Activated T-cell treated with anti-CD3 and anti-CD28 coated beads, Interleukin-2, amount 50 U/mL, for 4 hours (primary cell): ENCODE measurements at places on chromosomes 3 and 15. TPM values are rescaled to one million over a fixed set of nuclear protein-coding genes. Genes with fewer than 3 reads are reported as not detected.

MASP1 gene
- total RNA-seq, result not detected

DNA sequence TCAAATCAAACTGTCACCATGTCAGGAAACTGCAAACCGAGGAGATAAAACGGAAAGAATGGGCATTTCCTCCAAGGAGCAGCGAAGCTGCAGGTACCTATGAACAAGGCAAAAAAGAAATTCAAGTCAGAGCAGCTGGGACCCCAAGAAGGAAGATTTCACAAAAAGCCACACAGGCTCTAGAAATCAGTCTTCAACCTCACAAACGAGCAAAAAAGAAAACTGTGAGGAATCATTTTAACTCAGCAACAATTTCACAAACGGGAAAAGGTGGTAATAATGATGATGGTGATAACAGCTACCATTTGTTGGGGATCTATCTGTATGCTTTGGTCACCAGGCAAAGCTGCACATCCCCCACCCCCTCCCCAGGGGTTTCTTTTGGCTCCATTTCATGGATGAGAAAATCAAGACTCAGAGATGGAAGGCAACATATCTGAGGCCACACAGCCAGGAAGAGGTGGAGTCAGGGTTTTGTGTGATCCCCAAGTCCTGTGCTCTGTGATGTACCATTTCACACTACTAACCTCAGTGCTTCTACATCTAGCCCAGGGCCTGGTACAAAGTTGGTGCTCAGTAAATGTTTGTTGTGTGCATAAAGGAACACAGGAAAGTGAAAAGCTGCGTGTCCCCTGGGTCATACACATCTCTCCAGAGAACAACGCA, 109.9 kb downstream of the IQSEC1 start:
- no peak for DNase-seq

DNA sequence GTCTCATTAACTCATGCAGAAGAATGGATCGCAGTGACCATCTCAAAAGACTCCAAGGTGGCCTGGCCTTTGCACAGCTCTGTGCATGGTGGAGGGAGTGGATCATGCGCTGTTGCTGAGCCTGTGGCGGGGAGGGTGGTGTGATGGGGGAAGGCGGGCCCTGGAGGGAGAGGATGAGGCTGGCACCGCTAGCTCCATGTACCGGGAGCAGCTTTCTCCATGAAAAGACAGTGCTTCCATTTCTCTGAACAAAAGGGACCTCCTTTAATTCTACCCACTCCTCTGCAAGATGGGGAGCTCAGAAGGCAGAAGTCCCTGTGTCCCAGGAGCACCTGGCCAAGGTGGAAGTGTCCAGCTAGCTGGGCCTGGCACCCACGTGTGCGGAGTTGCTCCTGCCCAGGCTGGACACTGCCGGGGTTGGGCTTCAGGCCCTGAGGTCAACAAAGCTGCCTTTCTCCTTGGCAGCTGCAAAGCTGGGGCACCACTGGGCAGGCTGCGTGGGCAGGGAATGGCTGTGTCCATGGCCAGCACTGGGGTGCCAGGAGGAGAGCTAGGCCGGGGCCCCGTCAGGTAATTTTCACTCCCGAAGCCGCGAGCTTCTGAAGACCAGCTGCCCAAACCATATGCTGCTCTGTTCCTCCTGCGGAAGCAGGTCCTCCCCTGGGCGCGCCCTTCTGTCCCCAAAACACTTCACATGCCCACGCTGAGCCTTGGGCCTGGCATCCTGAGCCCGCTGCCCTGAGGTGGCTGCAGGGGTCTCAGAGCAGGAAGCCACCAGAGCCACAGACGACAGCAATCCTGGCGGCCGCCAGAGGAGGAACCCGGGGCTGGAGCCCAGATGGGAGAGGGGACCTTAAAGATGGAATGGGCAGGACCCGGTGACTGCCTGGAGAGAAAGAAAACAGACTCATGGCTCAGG, 6.4 kb downstream of the MAP6D1 start:
- no peak for DNase-seq

MSL2 gene
- 47.2 TPM for total RNA-seq

GPR27 gene
- total RNA-seq, result 2.3 TPM

DNA sequence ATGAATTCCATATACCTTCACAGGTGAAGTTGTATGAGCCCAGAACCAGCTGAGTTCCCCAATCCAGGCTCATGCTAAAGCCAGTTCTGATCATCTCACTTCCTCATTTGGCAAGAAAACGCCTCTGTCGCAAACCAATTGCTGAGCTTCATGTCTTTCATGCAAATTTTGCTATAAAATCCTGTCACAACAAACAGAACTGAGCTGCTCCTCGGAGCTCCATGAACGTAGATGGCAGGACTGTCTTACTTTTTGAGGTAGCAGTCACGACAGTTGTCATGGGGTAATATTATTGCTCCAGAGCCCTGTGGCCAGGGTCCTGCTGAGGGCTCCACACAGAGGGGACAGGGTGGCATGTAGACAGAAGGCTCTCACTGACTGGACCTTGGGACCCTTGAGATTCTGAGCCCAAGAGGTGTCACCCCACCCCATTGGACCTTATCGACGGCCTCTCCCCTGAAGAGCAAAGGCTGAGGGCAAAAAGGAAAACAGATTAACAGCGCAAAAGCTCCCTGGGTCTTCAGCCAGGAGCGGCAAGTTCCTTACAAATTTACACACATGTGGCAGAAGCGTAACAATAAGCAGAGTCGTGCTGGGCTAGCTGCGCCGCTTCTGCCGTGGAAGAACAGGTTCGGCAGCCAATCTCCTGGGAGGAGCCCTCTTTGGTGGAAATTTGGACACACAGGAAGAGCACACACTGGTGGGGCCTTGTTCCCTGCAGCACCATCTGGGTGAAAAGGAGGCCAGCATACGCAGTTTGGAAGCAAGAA, 249.2 kb downstream of the OPA1 start:
- no peak for DNase-seq

IL12A gene
- total RNA-seq, result 0.22 TPM

DNA sequence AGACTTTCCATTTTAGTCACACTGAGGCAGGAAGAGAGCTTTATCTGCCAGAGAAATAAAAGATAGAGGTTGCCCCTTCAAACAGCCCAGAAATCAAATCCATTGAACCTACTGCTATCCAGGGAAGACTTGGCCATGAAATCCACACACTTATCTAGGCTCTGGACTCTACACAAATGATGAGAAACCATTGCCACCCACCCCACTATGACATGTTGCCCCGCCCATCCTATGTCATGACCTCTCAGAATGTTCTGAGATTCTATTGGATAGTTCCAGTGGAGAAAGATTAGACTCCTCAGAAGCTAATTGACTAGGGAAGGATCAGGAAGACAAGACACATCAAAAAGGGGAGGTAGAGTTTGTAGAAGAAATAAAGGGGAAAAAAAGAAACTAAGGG, at the start of gene TMCO5A:
Gene TMCO5A, plus strand, starts transcription at position 301 of the 400 bp plus-strand sequence. CDS start 1,684 bp downstream, outside the sequence.
- no peak for DNase-seq

DNA sequence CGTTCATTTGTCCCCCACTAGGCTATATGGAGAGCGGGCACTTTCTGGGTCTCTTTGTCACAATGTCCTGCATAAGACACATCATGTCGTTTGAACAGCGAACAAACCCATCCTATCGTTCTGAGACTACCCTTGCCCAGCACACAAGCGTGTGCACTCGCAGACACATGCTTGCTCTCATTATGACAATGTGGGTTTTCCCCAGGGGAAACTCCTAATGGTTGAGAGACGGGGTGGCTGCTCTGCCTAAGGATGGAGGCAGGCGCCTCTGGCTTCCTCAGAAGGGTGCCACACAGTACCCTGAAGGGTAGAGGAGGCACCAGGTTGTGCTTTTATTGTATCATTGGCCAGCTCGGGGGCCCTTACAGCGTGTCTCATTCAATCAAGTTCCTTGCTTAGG, 51.0 kb upstream of the MYZAP start:
- no peak for DNase-seq

- no peak for DNase-seq
Observed at GRCh38 chr3:9198899-9199335, 50.5 kb downstream of the SRGAP3 start.

DNA sequence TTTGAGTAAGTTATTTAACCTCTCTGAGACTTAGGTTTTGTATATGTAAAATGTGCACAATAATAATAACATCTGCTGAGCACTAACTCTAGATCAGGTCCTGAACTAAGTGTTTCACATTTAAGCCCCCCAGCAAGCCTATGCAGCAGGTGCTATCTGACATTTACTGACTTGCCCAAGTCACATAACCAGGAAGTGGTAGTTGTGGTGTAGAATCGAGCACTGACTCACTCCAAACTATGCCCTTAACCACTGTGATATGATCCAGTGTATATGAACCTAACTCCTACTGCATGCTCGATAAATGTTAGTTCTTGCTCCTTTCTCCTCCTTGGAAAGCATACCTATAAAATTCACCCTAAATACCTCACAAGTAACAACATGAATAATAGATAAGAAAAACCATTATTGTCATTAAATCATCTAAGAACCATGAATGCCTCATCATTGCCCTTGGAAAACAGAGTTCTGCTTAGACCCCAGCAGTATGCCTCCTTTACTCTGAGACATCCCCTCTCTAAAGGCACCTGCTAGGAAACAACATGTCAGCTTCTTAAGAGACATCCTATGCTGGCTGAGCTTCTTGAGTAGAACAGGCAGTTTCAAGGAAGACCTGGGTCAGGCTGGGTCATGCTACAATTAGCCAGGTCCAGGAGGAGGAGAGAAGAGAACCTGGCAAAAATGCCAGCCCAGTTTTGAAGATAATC, 3.0 kb upstream of the SHC4 start:
- DNase-seq, result no peak
